ENCODE measurements at places on chromosomes 4 and X.

DNA sequence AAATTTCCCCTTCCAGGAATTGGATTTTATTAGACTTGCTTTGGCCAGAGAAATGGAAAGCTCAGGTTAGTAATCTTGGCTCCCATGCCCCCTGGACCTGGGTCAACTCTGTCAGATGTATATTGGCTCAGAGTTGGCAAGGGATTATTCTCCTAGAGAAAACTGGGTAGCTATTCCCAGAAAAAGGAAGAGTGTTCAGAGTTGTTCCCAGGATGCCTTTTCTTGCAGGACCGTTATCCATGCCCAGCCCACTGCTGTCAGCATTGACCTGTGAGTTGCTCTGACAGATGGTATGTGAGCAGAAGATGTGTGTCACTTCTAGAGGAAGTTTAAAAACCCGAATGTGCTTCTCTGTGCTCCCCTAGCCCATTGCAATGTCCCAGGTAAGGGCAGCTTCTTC lies 509.9 kb upstream of the ZFP42 start:
- no peak for DNase-seq

DNA sequence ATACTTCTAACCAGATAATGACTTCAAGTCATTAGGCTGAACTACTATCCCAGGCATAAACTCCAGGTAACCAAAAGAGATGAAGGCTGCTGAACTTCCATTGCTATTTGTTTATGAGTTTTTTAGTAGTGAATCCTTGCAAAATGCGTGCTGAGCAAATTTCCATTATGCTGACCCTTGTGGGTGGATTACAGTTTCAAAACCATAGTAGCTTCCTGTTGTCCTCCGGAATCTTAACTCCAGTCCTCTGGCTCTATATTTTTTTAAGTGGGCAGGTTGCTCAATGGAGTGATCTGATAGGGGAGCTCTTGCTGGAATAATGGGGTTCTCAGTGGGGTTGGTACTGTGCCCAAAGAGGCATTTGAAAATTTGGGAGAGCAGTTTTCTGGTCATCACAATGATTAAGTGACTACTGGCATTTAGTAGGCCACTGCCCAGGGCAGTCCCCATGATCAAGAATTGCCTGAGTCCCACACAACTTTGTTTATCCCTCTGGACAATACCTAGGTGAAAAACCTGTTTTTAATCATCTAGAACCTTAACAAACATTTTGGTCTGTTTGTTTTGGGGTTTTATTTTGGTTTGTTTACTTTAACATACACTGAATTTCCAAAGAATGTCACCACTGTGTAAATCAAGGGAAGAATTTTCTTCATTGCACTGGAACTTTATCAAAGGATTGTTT lies 302.3 kb upstream of the GATB start:
- DNase-seq: no peak

DNA sequence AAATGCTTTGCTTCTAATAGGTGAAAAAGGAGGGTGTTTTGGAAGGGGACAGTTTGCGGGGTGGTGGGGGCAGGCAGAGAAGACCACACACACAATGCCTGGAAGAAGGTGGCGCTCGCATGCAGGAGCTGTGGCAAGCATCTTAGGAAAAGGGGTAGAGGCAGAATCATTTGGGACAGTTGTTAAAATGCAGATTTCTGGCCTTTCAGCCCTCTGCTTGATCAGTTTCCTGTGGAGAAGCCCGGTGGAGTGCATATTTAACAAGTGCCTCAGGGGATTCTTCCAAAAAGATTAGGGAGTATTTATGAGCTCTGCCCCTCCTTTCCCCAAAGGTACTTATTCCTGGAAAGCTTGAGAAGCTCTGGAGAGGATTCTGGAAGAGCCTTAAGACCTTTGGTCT lies 4.8 kb downstream of the NOCT start:
- no peak for DNase-seq

DNA sequence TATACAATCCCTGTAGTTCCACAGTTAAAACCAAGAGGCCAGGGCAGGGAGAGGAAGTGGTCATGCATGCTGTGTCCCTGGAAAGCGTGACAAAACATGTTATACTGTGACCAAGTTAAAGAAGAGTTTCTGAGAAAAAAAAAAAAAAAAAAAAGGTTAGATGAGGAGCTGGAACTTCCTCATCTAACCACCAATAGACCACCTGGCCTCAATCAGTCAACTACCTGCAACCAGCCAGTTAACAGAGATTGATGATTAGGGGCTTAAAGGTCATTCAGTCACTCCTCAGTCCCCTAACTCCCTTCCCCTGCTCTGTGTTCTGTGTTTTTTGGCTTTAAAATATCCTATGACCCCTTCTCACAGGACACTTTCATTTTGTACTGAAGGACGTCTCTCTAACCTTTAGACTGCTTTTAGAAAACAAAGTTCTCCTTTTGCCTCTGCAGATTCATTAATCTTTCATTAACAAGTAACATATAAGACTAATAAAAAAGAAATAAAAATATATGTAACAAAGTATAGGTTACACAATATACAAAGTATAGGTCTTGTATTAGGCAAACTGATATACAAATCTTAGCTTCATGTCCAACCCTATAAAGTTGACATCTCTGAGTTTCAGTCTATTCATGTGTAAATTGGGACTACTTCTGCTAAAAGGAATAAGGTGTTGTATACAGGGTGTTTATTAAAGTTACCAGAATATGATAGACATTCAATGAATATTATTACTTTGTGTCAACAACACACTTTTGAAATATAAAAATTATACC lies 179.1 kb upstream of the NDST4 start:
- DNase-seq: no peak

DNA sequence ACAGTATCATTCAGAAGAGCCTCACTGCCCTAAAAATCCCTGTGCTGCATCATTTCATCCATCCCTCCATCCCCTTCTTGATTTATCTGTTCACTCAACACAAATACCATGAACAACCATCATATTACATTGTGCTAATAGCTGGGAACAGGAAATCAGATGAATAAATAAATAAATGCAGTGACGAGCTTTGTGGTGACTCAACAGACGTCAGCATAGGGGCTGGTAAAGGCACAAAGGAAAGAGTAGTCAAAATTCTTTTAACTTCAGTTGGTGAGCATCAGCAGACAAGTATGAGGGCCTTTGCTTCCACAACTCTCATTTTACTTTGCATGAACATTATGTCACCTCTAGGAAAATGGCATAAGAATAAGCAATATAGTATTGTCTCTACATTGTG lies 65.5 kb downstream of the EDNRA start:
- no peak for DNase-seq

DNA sequence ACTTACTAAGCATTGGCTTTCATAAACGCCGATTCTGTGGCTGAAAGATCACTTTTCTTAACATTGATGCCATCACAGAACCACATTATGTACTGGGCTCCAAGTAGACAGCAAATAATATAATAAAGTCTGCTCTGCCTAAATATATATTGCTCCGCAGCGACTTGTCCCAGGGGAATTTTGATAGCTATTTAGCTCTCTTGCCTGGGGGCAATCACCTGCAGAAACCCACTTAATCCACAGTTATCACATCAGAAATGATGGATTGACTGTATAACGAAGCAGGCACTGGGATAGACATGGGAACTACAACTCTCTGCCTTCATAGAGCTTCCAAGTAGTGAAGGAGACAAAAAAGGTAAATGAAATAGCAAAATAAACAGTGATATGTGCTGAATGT lies 48.0 kb upstream of the MYOZ2 start:
- no peak for DNase-seq

DNA sequence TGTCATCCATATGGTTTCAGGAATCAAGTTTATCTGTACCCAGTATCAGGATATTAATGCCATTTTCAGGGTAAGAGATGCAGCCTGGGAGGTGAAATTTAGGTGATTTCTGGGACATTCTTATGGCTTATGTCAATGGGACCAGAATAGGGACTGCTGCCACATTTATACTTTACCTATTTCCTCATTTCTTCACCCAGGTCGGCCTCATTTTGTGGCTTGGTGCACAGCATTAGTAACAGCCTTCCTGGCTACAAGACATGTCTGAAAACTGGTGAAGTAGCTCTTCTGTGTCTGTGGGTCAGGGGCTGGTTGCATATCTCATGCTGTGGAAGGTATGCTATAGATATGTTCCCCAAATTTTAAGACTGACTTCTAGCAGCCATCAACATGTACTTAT lies 284.8 kb downstream of the AFF2 start:
- DNase-seq: no peak

DNA sequence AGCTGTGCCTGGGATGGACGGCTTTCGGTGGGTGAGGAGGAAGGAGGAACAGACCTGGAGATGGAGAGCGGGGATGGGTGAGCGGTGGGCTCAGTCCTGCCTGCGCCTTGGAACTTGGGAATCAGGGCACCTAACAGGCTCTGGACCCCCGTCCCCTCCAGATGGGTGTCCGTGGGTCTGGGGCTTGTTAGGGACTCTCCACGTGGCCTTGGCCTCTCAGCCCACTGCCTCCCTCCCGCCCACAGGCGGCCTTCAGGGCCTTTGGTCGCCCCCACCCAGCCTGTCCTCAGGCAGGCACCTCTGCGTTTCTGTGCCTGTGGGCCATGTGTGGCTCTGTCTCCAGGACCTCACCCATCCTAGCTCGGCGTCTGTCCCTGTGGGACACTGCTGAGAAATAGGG lies 29.0 kb downstream of the TRMT44 start:
- DNase-seq: no peak

DNA sequence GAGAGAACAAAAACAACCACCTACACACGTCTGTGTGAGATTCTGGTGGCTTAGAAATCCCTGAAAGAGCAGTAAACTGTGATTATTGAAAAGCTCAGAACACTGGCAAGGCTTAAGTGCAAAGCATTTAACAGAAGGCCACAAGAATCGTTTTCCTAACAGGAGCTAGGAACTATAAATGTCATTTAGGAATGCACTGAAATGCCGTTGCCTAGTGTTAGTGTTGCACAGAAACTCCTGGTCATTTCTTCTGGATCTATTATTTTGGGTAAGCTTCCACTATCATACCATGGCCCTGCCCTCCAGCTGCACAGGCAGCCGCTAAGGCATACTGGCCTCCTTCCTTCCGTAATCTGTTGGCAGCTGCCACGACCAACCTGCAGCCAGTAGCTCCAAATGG lies 923.2 kb downstream of the NLGN4X start:
- DNase-seq: no peak

DNA sequence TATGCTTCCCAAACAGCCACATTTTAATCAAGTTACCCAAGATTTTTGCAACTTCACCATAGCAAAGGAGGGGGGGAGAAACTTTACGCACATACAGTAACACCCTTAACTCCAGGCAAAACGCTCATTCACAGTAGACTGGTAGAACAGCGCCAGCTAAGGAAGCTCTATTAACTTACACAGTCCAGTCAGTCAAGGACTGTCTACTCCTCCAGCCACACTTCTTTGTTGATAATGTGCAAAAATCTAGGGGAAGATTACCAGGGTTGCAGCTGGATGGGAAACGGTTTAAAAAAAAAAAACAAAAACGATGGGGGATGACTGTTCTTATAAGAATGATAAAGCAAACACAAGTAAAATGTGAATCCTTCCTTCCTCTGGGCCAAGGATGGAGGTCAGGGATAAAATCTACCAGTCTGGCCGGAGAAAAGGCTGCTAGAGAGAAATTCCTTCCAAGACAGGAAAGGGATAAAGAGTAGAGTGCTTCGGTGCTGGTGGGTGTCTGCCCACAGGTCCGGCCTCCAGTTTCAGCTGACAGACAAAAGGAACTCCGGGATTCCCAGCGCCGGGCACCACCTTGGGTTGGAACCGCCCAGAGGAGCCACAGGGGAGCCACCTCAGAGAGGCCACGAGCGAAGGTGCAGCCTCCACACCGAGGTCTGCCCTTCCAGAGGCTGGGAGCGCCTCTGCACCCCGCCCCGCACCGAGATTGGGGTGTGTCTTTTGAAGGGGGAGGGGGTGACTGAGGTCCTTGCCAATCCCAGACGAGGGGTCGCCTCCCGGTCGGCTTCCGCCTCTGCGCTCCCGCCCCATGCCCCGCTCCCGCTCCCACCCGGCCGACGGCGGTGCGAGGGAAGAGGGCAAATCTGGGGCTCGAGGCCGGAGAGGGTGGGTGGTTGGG lies 811 bp downstream of the ANKRD50 start:
- DNase-seq: no peak

- DNase-seq: no peak
These were observed 549 bp downstream of the CPEB2 start for GRCh38 chr4:15002659-15003400.

DNA sequence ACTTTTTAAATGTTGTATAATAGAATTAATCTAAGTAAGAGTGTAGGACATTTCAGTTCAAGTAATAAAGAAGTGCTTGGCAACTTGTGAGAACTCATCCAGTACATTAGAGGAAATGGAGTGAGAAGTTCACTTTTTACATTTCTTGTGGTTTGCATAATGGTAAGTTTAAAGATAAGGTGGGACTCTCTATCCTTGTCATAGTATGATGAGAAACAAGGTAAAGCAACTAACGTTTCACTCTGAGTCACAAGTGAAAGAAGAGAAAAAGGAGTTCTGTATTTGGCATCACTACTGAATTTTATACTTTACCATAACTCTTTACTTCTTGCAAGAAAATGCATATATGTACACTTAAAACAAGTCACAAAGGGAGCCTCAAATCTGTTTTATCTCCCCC lies 219.4 kb downstream of the SLC4A4 start:
- DNase-seq: no peak

GRCh38 chr4:122576261-122577188 lies 44.3 kb downstream of the IL21 start:
- DNase-seq: no peak

DNA sequence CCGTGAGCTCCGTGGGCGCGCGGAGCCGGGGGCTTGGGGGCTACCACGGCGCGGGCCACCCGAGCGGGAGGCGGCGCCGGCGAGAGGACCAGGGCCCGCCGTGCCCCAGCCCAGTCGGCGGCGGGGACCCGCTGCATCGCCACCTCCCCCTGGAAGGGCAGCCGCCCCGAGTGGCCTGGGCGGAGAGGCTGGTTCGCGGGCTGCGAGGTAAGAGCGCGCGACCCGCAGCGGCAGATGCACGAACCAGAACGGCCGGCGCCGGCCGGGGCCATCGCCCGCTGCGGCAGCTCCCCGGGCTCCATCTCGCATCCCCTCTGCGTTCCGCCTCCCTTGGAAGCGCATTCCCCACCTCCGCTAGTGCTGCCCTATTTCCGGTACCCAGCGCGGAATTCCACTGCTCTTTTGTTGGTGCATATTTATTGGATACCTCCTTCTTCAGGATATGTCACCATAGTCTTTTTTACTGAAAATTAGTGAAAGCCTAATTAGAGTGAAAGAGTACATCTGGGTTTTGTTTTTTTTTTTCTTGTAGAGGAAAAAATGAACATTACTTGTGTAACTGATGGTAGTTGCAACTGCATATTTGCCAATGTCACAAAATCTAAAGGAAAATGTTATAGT lies 797 bp downstream of the PKD2 start:
- no peak for DNase-seq

GRCh38 chr4:81604683-81605218 lies 133.0 kb upstream of the RASGEF1B start:
- no peak for DNase-seq

DNA sequence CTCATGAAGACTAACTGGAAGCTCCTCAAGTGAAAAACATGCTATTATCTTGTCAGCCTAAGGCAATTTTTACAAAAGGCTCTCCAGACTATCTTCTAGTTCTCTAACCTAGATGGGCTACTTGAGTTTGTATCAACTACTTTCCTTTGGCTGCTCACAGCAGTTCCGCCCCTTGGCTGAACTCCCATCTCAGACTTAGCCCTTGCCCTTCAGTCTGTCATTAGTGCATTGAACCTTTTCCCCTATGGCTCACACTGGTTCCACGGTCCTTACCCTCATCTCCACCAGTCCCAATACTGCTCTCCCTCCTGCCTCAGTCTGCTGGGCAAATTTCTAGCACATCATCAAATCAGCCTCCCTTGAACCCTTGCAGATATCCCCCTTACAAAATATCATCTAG lies 362.3 kb downstream of the PPP1R2C start:
- DNase-seq: no peak
